NCI-H2029 (cell line): ENCODE measurements at places on chromosomes 12 and 14.

GRCh38 chr12:82627799-82628198 is 58.9 kb upstream of the TMTC2 start:
- DNase-seq = peak; percentile 9

- no peak for DNase-seq
Measured at GRCh38 chr12:21631367-21631766, 26.3 kb downstream of the LDHB start.

- DNase-seq = no peak
Measured at GRCh38 chr12:28459481-28459880, 269.2 kb downstream of the CCDC91 start.

GRCh38 chr14:33692762-33693161 is 258.1 kb downstream of the EGLN3 start:
- DNase-seq = no peak

DNA sequence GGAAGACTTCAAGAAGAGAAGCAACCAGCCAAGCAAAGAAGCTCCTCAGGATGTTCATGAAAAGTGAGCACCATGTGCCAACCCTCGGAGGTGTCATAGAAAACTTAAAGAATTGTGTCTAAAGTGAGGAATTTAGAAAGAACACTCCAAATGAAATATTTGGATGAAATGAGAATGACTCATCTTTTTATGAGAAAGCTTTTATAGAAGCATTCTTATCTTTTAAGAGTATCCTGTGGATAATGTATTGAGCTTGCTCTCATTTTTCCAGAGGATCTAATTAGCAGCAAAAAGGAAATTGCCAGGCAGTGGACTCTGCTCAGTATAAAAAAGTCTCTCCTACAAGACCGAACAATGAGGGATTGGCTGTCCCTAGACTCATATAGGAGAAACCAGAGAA is 454.9 kb downstream of the LRIG3 start:
- no peak for DNase-seq

GRCh38 chr14:37114002-37114401 is 58.4 kb downstream of the SLC25A21 start:
- DNase-seq = no peak

- no peak for DNase-seq
Measured at GRCh38 chr14:39102265-39102968, 618 bp downstream of the SEC23A start.

DNA sequence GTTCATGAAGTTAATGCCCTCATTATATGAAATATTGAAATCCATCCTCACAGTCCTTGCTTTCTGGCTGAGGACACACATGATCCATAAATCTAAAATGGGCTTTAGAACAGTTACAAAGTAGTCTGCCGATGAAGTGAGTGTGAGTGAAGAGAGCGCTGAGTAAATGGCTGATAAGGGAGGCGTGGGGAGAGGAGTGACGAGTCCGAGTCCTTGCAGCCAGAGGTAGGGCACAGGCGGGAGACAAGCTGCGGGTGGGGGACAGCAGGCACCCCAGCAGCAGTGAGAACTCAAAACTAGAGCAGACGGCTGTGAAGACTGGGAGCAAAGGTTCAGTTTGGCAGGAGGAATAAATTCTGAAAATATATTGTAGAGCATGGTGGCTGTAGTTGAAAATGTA is 140.1 kb upstream of the ATP2B1 start:
- DNase-seq = no peak

DNA sequence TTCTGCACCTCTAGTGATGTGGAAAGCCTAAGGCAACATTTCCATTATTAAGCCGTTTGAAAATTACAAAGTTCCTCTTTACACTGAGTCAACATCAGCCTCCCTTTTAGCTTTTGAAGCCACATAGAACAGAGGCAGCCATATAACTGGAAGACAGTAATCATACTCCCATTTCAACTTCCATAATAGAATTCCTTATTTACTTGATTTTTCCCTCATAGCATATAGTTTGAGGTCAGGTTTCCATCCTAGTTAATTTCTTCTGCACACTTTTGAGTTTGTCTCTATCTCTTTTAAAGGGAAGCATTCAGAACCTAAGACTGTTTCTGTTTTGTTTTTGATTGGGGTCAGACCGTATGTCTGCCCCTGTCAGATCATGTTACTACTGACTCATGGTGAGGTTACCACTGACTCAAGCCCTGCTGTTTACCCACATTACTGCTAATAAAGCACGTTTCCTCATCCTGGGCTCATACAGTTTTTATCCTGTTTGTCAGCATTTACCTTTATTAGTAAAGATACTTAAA is 161.0 kb downstream of the SLC38A4 start:
- peak; percentile 40 for DNase-seq

- peak; percentile 73 for DNase-seq
Measured at GRCh38 chr14:62126879-62127478, 364.8 kb downstream of the SNAPC1 start.

DNA sequence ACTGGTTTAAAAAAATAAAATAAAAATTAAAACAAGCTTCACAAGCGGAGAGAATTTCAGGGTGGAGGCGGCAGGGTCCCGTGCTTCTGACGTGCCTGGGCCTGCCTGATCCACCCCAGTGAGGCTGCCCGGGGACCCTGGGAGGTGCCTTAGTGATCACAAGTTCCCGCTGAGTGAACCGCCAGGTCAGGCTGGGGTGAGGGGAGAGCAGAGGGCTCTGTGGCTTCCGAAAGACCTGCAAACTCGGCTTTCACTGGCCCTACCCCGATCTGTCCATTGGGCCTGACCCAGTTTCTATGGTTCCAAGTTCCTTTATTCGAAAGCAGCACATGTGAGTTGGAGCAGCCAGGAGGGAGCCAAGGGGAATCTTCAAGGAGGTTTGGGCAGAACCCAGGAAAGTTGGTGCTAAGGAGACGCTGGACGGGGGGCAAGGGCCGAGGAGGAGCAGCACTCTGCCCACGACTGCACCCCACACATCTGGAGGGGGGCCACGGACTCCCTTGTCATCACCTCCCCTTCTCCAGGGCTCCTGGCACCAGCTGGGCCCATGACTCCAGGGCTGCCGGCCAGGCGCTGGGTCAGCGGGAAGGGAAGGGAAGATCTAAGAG is 12.9 kb downstream of the MMP14 start:
- no peak for DNase-seq

- DNase-seq = no peak
Measured at GRCh38 chr14:71606575-71606974, 325.7 kb upstream of the RGS6 start.

DNA sequence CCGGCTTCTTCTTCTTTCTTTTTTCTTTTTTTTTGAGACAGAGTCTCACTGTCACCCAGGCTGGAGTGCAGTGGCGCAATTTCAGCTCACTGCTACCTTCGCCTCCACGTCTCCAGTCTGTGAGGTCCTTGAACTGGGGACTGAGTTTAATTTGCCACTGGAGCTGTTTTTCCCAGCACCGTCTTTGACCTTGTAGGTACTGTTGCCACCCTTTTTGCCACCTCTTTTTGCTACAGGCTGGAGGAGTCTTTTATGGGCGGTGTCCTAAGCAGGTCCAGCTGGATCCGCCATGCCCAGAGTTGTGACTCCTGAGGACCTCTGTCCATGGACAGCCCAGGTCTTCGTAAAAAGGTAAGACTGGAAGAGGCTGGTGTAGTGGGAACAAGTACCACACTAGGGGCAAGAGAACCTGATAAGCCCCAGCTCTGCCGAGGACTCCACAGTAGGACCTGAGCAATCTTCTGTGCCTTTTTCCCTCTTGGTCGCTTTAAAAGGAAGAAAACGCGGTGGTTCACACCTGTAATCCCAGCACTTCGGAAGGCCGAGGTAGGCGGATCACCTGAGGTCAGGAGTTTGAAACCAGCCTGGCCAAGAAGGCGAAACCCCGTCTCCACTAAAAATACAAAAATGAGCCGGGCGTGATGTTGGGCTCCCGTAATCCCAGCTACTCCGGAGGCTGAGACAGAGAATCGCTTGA is 946 bp downstream of the RNU4-2 start:
- no peak for DNase-seq

GRCh38 chr14:106235356-106236159 is 709.2 kb downstream of the TMEM121 start:
- DNase-seq = no peak

GRCh38 chr14:36661506-36662257 is at the start of gene PAX9:
Gene PAX9 (plus strand): TSS chr14:36661860. CDS start chr14:36662090, 230 bp downstream.
- peak; percentile 97 for DNase-seq

DNA sequence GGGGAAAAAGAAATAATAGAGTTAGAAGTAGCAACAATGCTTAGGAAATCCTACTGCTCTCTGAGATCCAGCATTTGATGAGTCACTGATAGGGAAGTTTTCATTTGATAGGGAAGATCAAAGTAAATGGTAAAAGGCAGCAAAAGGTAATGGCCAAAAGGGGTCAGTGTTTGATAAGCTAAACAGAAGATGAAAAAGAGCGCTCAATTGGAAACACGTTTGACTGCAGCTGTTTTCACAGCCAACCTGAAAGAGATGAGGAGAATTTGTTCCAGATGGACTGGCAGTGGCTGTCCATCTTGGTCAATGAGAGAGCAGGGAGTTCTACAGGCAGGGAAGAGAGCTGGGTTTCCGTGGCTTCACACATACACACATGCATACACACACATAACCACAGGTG is 264.2 kb downstream of the TMEM132C start:
- no peak for DNase-seq

DNA sequence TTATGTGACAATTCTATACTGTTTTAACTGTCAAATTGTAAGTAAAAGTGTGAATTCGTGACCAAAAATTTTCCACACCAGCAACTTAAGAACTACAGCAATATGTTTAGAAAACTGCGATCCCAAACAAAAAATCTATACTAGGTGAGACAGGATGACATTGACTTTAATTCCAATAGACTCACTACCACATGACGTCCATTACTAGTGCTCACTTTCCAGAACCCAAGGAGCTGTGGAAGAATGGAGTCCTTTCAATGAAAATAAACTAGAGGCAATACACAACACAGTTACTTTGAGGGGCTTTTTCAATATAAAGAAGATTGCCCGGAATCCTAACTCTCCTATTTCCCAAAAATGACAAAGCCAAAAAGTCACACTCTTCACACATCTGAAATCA is 1.4 kb downstream of the EPS8 start:
- no peak for DNase-seq

DNA sequence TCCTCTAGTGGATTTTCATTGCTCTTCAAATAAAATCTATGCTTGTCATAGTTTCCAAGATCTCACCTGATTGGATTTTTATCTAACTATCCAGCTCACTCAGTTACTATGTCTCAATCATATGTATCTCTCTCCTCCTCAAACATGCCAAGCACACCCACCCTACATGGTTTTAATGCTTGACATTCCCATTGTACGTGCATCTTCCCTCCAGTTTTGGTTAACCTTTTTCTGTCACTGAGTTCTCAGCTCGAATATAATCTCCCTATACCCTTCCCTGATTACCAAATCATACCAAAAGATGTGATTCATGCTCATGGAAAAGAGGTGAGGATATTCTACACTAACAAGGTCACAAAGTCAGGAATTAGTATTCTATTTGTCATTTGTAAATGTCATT is 12.0 kb upstream of the PTPRQ start:
- DNase-seq = no peak

DNA sequence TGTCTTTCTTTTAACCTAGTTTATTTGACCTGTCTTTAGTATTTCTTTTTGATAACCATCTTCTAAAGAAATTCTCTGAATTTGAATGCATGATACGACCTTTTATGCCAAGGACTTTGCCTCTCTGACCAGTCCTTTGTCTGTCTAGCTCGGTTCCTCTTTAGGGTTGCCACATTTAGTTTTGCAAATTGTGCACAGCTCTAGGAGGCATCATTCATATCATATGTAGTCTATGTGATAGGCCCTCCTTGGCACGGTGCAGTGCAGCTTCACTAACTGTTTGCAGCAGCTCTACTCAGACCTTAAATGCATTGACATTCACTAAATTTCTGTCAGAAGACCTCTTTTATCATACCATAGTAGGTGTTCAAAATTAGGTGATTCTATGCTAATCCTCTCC is 75.6 kb downstream of the USP15 start:
- no peak for DNase-seq
